ENCODE measurements at places on chromosomes 12 and 14. TPM values are rescaled to one million over a fixed set of nuclear protein-coding genes. Genes with fewer than 3 reads are reported as not detected.
A peak's percentile ranks its signal among the peaks of the same experiment; 100 is the strongest.

Gene DTX1
- total RNA-seq = 1.0 TPM

Gene GALNT6
- total RNA-seq = 41.3 TPM

Gene CLEC6A
- total RNA-seq = not detected

Gene DCD
- total RNA-seq = not detected

Gene REP15
- total RNA-seq = 1.6 TPM

Gene RASSF8
- 46.9 TPM for total RNA-seq

- no peaks in the 10 kb centered on the region for H3K36me3 ChIP-seq
- no peak overlapping the region for H3K4me3 ChIP-seq
- H3K27me3 ChIP-seq = no peaks in the 10 kb centered on the region
These were observed 138.7 kb downstream of the ETV6 start for GRCh38 chr12:11787933-11788849.

- H3K4me1 ChIP-seq = peaks cover 30% of the 10 kb centered on the region
- no peaks in the 10 kb centered on the region for H3K27me3 ChIP-seq
- no peak overlapping the region for H3K27ac ChIP-seq
These were observed 19.6 kb downstream of the FGD6 start for GRCh38 chr12:95197636-95198035.

DNA sequence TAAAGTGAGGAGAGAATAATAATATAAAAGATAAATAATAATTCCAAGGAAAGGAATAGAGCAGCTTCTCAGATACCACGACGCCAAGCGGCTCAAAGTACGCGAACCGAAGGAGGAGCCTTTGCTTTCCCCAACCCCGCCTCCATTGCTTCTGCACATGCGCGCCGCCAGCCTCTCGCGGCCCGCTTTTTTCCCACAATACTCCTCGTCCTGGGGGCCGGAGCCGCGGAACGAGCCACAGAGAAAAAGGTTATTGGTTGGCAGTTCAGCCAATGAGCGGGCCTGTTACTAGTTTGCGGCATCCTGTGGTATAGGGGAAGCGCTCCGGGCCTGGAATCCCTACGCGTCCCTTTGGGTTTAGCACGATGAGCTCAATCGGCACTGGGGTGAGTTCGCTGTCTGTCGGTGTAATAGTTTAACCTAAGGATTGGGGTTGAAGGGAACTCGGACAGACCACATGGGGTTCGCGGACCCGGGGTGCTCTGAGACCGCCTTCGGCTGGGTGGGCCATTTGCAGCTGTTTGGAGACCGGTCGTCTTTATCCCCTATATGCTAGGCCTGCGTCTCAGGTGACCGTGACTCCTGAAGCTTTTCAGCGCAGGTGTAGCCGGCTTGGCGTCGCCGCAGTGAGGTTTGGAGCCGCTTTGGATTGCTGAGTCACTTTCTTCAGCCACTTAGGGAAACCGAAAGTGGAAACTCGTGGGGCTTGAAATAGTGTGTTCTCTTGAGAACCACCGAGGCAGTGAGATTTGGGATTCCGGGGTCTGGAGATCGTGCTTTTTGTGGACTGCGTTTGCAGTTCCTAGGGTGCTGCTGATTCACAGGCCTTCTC lies at the start of gene PSMA3:
PSMA3 (plus strand) TSS at position 288 of the 832 bp plus-strand sequence; CDS start at position 366, 78 bp downstream.
- peaks cover 16% of the 10 kb centered on the region for H3K4me1 ChIP-seq
- peak; percentile 98 for DNase-seq
- H3K27me3 ChIP-seq = no peaks in the 10 kb centered on the region
- H3K4me3 ChIP-seq = peak within 1 kb of the TSS; percentile 52
- peak within 1 kb of the TSS; percentile 92 for H3K27ac ChIP-seq
- no peaks in the 10 kb centered on the region for H3K36me3 ChIP-seq

- H3K27ac ChIP-seq = no peak overlapping the region
- no peaks in the 10 kb centered on the region for H3K36me3 ChIP-seq
- peaks cover 29% of the 10 kb centered on the region for H3K4me1 ChIP-seq
- H3K27me3 ChIP-seq = no peaks in the 10 kb centered on the region
- H3K4me3 ChIP-seq = no peak overlapping the region
These were observed 108.6 kb downstream of the SAMD4A start for GRCh38 chr14:54675236-54676128.

GRCh38 chr12:65685514-65685913 lies 138.8 kb upstream of the HMGA2 start:
- no peak overlapping the region for H3K27ac ChIP-seq
- peak; percentile 14 for DNase-seq
- no peak overlapping the region for H3K4me3 ChIP-seq
- H3K4me1 ChIP-seq = no peaks in the 10 kb centered on the region
- no peaks in the 10 kb centered on the region for H3K27me3 ChIP-seq

DNA sequence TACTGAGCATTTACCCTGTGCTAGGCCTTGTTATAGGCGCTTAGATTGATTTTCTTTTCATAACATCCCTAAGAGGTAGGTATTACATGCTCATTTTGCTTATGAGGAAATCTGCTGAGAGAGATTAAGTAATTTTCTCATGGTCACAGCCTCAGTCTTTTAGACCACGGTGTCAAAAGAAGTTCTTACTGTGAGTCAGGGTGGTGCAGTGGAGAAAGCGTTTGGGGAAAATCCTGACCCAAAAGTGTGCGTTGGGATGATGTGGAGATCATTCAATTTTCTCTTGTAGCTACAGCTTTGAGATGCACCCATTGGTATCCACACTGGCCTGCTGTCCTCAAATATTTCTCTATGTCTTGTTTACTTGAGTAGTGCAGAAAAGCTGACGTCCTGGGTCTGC lies 8.2 kb downstream of the ANG start:
- H3K4me1 ChIP-seq = no peaks in the 10 kb centered on the region
- H3K36me3 ChIP-seq = no peaks in the 10 kb centered on the region

DNA sequence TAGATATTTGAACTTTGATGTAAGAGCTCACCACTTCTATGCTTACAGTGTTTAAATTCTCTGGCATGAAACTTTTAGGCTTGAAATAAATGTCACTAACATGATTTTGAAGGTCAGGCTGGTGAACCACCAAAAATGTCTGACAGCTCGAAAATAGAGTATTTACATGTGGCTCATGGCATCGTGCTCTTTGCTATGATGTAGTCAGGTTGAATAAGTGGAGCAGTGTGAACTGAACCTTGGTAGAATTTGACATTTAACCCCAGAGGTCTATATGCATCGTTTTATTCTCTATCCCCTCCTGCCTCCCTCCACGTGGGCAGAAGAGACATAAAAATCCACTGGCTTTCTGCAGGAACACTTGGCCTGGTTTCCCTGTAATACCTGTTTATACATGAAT lies 369.7 kb upstream of the ATP2B1 start:
- no peaks in the 10 kb centered on the region for H3K36me3 ChIP-seq
- no peaks in the 10 kb centered on the region for H3K27me3 ChIP-seq
- H3K4me1 ChIP-seq = no peaks in the 10 kb centered on the region

GRCh38 chr14:31106768-31107167 lies 80.6 kb upstream of the STRN3 start:
- no peaks in the 10 kb centered on the region for H3K27me3 ChIP-seq
- H3K36me3 ChIP-seq = no peaks in the 10 kb centered on the region
- no peak overlapping the region for H3K27ac ChIP-seq
- no peak for DNase-seq
- no peaks in the 10 kb centered on the region for H3K4me1 ChIP-seq

- DNase-seq = no peak
- no peaks in the 10 kb centered on the region for H3K27me3 ChIP-seq
- no peaks in the 10 kb centered on the region for H3K4me1 ChIP-seq
- no peaks in the 10 kb centered on the region for H3K36me3 ChIP-seq
These were observed 18.0 kb downstream of the LRTM2 start for GRCh38 chr12:1838205-1838993.

DNA sequence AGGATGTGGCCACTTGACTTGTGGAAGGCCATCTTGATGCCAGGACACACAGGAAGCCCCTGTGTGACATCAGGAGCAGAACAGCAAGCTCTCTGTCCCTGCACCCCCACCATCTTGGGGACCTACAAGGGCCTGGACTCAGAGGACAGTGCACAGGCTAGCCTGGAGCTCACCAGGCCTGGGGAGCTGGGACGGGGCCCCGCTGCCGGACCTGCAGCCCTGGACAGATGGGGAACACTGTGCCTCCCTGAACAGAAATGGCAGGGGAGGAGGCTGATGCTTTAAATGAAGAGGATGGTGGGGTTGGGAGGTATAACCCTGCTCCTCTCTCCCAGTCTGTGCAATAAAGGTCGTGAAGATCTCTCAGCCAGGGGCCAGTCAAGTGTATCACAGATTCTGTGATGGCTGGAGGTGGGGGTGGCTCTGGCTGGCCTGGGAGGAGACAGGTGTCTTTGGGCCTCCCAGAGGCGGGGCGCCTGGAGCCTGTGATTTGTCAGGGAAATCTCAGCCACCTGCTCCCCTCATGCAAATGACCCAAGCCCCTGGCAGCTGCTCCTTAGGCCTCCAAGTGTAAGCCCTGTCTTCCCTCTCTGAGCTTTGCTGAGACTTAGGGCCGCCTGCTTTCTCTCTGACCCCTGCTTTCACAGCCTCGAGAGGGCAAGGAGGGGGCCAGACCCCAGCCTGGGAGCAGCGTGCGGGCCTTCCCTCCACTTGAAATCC lies 1.1 kb upstream of the GNB3 start:
- H3K4me3 ChIP-seq = no peak overlapping the region
- H3K27me3 ChIP-seq = no peaks in the 10 kb centered on the region
- H3K27ac ChIP-seq = no peak overlapping the region
- no peaks in the 10 kb centered on the region for H3K4me1 ChIP-seq
- no peaks in the 10 kb centered on the region for H3K36me3 ChIP-seq

- H3K4me3 ChIP-seq = no peak overlapping the region
- H3K4me1 ChIP-seq = peaks cover 4% of the 10 kb centered on the region
- DNase-seq = no peak
- H3K36me3 ChIP-seq = no peaks in the 10 kb centered on the region
- no peak overlapping the region for H3K27ac ChIP-seq
These were observed 412.6 kb upstream of the SOX5 start for GRCh38 chr12:24361877-24362580.

DNA sequence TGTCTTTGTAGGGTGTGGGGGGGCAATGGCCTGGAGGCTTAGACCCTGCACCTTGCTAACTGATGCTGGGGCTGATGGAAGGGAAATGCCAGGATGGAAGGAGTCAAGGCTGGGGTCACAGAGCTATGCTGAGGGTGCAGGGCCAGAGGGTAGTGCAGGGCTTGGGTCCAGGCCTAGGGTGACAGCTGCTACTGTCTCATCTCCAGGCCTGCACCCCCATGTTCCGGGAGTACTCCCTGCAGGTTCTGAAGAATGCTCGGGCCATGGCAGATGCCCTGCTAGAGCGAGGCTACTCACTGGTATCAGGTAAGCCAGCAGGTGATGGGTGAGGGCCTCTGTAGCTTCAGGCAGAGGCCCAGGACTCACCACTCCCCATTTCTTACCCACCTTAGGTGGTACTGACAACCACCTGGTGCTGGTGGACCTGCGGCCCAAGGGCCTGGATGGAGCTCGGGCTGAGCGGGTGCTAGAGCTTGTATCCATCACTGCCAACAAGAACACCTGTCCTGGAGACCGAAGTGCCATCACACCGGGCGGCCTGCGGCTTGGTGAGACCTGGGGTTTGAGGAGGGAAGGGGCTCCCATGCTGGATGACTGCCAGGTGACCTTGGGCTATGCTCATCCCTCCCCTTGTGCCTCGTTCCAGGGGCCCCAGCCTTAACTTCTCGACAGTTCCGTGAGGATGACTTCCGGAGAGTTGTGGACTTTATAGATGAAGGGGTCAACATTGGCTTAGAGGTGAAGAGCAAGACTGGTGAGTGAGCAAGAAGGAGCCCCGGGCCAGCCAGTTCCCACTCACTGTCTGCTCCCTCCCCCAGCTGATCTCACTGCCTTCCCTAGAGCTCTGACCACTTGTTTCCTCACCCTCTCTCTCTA lies 4.1 kb downstream of the SHMT2 start:
- no peaks in the 10 kb centered on the region for H3K36me3 ChIP-seq
- H3K4me1 ChIP-seq = peaks cover 21% of the 10 kb centered on the region
- no peak overlapping the region for H3K27ac ChIP-seq
- no peak overlapping the region for H3K4me3 ChIP-seq
- H3K27me3 ChIP-seq = peaks cover 35% of the 10 kb centered on the region

GRCh38 chr14:99277530-99277929 lies 5.5 kb upstream of the BCL11B start:
- H3K36me3 ChIP-seq = no peaks in the 10 kb centered on the region
- no peak overlapping the region for H3K4me3 ChIP-seq
- DNase-seq = no peak
- peaks cover 13% of the 10 kb centered on the region for H3K4me1 ChIP-seq

- DNase-seq = no peak
- H3K27me3 ChIP-seq = no peaks in the 10 kb centered on the region
- no peak overlapping the region for H3K27ac ChIP-seq
- no peak overlapping the region for H3K4me3 ChIP-seq
- H3K4me1 ChIP-seq = no peaks in the 10 kb centered on the region
- no peaks in the 10 kb centered on the region for H3K36me3 ChIP-seq
These were observed 303.4 kb upstream of the PRICKLE1 start for GRCh38 chr12:42892702-42893551.

DNA sequence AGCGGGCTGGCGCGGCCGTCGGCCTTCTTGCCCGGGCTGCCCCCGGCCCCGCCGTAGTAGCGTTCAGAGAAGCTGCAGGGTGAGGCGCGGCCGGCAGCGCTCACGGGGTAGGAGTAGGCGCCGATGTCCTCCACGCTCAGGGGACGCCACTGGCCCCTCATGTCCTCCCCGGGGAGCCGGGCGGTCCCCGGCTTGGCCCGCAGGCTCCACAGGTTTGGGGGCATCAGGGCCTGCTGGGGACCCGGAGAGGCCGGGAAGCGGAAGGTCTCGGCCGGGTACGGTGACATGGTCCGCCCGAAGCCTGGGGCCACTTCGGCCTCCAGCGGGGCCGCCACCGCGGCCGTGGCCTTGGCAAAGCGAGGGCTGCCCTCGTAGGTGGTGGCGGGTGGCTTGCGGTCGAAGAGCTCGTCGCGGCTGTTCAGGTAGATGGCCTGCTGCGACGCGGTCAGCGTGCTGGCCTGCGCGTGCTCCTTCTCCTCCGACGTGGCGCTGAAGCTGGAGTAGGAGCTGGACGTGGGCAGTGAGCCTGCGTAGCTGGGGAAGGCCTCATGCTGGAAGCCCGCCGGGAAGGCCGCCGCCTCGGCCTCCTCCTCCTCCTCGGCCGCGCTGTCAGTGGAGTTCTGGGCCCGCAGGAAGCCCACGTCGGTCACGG lies 48.7 kb downstream of the BEGAIN start:
- H3K27ac ChIP-seq = no peak overlapping the region
- no peak overlapping the region for H3K4me3 ChIP-seq
- no peaks in the 10 kb centered on the region for H3K36me3 ChIP-seq

GRCh38 chr14:65840118-65840751 lies 427.7 kb downstream of the FUT8 start:
- no peak overlapping the region for H3K27ac ChIP-seq
- H3K4me3 ChIP-seq = no peak overlapping the region
- H3K36me3 ChIP-seq = no peaks in the 10 kb centered on the region
- peaks cover 7% of the 10 kb centered on the region for H3K27me3 ChIP-seq
- DNase-seq = peak; percentile 33
